Activated CD4-positive, alpha-beta T cell treated with anti-CD3 and anti-CD28 coated beads, Interleukin-2, amount 50 U/mL, for 16 hours (primary cell): ENCODE measurements at places on chromosomes 4 and X.
A peak's percentile ranks its signal among the peaks of the same experiment; 100 is the strongest.

- no peak for DNase-seq
These were observed 10.0 kb downstream of the FAM184B start for GRCh38 chr4:17771284-17771908.

DNA sequence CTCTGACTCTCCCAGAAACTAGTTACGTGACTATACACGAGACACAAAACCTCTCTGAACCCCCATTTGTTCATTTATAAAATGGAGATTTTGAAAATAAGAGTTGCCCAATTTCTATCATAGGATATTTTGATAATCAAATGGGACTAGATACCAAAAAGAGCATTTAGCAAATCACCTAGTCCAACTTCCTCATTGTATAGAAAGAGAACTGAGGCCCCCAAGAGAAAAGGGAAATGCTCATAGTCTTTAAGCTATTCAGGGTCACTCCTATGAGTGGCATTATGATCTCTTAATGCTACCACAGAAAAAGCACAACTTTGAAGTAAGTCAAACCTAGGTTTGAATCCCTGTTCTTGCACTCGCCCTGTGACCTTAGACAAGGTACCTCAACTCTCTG, 62.7 kb downstream of the BMP15 start:
- no peak for DNase-seq

DNA sequence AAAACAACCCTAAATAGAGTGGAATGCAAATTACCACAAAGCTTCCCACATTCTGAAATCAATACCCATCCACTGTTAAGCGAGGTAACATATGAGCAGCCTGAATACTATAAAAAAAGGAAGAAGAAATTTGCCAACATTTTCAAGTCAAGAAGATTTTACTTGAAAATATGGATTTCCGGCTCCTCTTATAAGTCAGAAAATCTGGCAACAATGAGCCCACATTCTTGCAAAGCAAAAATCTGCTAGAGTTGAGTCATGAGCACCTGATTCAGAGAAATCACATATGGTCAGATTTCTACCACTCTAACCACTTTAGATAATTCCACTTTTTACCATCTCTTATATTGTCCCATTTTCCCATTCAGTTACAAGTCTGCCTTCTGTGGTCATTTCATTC, 395.7 kb downstream of the DTHD1 start:
- DNase-seq, result no peak

- DNase-seq, result no peak
These were observed 180.8 kb downstream of the VEGFC start for GRCh38 chr4:176611951-176612350.

- DNase-seq, result peak; percentile 34
These were observed 4.6 kb downstream of the NOA1 start for GRCh38 chr4:56972809-56973208.

GRCh38 chr4:147578051-147578476, 39.1 kb upstream of the TMEM184C start:
- peak; percentile 13 for DNase-seq

- peak; percentile 55 for DNase-seq
These were observed 34.7 kb downstream of the P2RY10 start for GRCh38 chrX:78979789-78980464.

- peak; percentile 42 for DNase-seq
These were observed 33.4 kb upstream of the SRD5A3 start for GRCh38 chr4:55312489-55313101.

- DNase-seq, result no peak
These were observed 7.8 kb upstream of the CLOCK start for GRCh38 chr4:55554453-55555030.

GRCh38 chr4:112979881-112980421, 69.5 kb upstream of the ANK2 start:
- DNase-seq, result no peak

DNA sequence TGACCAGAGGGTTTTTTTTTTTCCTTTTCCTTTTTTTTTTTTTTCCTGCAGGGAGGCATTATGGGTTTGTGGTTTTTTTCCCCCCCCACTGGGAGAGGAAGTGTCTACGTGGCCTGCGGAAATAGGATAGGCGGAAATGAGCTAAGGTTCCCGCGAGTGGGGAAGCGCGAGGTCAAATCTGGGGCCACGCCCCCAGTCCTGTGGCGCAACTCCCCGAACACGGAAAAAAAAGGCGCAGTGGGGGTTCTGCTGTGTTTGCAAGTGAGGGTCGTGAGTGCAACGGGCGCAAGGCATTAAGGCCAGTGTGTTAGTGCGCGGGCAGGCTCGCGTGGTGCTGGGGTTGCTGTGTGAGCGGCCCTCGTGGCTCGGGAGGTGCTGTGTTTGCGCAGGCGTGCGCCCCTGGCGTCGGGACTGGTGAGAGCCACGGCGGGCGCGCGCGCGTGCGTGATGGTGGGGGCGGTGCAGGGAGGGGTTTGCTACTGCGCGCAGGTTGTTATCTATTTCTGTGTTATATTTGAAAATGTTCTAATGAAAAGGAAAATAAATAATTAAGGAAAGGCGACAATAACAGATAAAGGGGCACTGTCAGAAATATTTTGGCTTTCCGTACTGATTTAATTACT, 685 bp upstream of the MORF4L2 start:
- DNase-seq, result peak; percentile 84

GRCh38 chrX:73668779-73669178, 105.8 kb downstream of the CHIC1 start:
- DNase-seq, result no peak

DNA sequence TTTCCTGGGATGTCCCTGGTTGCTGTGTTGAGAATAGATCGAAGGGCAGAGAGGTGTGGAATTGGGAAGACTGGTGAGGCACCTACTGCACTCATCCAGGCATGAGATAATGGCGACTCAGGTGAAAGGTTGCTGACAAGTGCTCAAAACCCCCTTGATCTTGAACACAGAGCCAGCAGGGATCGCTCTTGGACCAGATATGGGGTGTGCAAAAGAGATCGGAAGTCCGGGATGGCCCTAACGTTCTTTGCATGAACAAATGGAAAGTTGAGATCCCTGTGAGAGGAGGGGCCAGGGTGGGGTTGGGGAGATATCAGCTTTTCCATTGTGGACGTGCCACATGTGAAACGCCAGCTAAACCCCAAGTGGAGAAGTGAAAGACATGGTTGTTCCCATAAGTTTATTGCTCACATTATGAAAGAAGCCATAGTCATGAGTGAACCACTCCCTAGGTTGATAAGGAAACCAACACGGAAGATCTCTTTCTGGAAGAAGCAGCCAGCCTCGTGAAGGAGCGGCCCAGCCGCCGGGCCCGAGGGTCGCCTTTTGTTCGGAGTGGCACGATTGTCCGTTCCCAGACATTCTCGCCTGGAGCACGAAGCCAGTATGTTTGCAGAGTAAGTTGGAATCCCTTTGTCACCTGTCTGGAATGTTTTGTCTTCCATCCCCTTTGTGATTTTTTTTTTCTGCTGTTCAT, 22.6 kb upstream of the CLCN4 start:
- no peak for DNase-seq

DNA sequence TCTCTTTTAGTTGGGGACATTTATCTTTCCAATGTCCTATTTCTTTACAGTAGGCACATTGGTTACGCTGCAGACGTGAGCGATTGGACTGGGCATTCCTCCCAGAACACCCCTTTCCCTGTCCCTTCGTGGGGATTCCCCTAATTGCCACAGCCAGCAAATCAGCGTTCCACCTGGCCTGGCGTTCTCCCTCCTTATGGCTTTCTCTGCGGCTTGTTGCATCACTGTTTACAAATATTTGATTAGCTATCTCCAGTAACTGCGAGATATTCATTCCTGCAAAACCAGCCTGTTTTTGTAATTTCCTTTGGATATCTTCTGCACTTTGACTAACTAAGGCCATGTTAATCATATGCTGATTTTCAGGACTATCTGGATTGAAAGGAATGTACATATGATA, 202.5 kb upstream of the KLF8 start:
- no peak for DNase-seq

DNA sequence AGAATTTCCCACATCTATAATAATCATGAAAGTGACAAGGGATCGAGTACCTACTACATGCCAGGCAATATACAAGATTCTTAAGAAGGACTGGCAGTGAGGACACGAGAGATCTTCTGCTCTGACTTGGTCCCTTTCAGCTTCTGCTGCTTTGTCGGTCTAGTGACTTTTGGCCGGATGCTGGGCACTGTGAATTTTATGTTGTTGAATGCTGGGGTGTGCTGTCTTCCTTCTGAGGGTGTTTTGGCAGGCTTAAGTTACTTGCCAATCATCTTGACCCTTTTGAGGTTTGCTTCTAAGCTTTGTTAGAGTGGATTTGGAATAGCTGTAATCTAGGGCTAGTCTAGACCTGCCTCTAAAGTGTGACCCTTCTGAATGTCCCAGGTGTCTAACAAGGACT, 23.5 kb downstream of the NAT8L start:
- no peak for DNase-seq

- DNase-seq, result no peak
These were observed 9.0 kb upstream of the PIM2 start for GRCh38 chrX:48927736-48928382.

- no peak for DNase-seq
These were observed 89.5 kb downstream of the ADRA2C start for GRCh38 chr4:3855646-3856045.

DNA sequence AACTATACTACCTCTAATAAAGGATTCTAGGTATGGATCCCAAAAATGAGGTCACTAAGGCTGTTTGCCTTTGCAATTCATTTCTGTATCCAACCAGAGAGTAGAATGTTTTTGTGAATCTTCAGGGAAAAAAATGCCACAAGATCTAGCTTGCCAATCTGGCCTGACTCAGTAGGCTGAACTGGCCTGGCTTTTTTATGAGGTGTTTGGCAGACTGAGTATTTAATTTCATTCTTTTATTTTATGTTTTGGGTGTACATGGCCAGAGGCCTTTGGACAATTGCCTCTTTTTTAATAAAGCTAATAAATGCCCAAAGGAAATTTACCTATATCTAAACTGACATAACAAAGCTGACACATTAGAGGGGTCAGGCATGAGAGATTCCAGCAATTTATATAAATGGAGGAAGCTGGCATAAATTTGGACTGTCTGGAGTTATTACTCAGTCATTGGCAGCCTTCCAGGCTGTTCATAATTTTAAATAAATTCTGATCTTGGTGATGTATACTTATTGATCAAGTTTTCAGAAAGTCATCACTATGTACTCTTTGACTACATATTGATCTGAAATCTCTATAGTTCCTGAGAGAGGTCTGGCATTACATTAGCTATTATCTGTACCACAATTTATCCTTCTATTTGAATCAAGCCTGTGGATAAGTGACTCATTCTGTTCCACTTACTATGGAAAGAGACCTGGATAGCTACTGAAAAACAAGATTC, 376.4 kb upstream of the NOCT start:
- DNase-seq, result no peak

DNA sequence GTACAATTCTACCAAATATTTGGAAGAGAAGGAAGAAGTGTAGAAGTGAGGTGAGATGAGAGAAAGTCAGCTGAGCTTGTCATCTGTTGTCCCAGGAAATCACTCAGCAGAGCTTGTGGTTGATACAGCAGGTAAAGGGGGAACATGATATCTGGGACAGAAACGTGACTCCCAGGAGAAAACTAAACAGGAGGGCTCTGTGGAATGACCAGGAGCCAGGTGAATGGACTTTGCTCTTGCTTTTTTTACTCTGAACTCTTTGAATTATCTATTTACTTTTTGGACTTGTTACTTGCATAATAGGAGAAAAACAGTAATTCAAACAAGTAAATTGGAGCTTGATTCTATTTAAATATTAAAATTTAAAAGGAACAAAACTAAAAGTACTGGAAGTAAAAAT, 555.6 kb upstream of the FRG1 start:
- DNase-seq, result no peak

DNA sequence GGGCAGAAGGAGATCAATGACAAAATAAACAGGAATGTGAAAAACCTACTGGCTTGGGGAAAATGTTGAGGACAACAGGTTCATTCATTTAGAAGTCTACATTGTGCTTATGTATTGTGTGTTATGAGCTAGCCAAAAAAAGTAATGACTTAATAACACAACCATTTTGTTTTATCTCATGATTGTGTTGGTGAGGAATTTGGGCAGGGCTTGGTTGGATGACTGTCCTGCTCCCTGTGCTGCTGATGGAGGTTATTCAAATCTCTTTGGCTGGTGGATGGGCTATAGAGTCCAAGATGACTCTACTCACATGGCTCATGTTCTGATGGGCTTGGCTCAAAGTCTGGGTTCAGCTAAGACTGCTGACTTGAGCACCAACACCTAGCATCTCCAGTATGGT, 116.3 kb downstream of the HS3ST1 start:
- no peak for DNase-seq

GRCh38 chr4:40281913-40282312, 53.2 kb upstream of the CHRNA9 start:
- no peak for DNase-seq

- peak; percentile 60 for DNase-seq
These were observed 64.9 kb downstream of the N4BP2 start for GRCh38 chr4:40121515-40121914.

DNA sequence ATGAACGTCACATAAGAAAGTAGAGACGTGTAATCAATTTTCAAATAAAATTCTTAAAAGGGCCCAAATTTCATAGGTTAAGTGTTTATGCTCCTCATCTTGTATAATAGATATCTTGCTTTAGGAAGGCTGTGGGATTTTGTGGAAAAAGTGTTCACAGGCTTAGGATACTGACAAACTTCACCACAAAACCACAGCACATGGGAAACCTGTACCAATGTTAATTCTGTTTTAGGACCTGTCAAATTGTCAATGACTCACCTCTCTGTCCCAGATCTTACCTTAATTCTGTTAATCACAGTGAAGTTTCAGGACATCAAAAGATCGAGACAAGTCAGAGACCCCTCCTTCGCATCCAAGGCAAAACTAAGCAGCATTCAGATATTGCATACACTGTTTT, 24.2 kb downstream of the FGFBP1 start:
- no peak for DNase-seq

DNA sequence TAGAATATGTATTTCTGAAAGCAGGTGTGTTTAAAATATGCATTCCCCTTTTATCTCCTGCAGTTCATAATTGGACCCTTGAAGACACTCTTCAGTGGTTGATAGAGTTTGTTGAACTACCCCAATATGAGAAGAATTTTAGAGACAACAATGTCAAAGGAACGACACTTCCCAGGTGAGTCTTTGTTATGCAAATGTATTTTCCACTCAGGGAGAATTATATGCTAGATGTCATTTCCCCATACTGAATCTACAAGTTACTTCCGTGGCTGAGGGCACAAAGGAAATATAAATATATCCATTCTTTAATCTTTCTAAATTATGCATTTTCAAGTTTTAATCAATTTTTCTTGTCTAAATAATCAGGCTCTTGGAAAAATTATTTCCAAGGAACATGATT, 134.7 kb downstream of the STIM2 start:
- DNase-seq, result no peak

DNA sequence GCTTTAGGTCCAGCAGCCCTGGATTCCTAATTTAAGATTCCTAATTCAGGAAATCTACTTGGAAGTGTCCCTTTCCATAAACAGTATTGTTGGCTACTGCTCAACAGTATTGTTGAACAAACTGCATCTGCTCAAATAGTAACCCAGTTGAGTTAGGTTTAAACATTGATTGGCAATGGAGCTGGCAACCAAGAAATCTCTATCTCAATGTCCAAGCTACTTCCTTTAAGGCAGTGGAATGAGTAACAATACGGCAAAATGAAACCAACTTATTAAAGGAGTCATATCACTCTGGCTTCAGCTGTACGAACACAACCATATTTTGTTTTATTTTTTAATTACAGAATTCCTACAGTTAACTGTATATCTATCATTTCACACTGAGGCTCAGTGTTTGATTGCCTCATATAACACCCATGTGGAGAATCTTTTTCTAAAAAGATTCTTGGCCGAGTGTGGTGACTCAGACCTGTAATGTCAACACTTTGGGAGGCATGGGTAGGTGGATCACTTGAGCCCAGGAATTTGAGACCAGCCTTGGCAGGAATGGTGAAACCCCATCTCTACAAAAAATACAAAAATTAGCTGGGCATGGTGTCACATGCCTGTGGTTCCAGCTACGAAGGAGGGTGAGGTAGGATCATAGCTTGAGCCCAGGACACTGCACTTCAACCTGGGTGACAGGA, 71.7 kb upstream of the IL13RA1 start:
- DNase-seq, result no peak
